ENCODE measurements at places on chromosomes 7 and 10.

GRCh38 chr10:131857156-131858117 is 43.4 kb upstream of the PPP2R2D start:
- no peak for DNase-seq

- no peak for DNase-seq
Observed at GRCh38 chr10:115802911-115803310, 470.1 kb downstream of the GFRA1 start.

DNA sequence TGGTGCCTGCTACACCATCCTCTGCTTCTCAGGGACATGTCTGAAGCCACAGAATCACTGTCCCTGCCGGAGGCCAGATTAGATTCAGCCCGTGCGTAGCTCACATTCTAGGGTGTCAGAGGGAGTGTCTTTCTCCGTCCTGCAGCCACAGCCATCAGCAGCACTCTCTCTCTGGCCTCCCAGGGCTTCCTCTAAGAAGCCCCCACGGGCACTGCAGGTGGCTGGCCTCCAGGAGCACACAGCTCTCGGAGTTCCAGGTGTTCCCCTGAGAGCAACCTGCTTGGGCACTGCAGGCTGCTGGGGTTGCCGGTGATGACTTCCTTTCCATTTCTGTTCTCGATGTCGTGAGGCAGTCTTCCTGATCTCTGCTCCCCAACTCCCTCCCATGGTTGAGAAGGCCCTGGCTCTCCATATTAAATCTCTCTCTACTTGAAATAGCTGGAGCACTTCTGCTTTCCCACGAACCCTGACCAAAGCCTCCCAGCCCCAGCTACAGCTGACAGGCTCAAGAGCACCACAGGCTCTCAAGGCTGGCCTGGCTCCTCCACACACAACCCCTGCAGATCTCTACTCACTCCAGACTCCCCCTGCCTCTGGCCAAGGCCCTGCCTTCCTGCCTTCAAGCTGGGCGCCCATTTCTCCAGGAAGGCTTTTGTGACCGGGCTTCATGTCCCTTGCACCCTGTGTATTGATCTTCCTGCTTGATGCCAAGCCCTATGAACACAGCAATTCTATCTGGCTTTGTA is 49.0 kb upstream of the TMEM72 start:
- no peak for DNase-seq

DNA sequence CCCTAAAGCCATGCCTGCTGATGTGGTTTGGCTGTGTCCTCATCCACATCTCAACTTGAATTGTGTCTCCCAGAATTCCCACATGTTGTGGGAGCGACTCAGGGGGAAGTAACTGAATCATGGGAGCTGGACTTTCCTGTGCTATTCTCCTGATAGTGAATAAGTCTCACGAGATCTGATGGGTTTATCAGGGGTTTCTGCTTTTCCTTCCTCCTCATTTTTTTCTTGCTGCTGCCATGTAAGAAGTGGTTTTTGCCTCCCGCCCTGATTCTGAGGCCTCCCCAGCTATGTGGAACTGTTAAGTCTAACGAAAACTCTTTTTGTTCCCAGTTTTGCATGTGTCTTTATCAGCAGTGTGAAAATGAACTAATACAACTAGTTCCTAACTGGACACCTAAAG is 11.8 kb downstream of the MACROH2A2 start:
- no peak for DNase-seq

DNA sequence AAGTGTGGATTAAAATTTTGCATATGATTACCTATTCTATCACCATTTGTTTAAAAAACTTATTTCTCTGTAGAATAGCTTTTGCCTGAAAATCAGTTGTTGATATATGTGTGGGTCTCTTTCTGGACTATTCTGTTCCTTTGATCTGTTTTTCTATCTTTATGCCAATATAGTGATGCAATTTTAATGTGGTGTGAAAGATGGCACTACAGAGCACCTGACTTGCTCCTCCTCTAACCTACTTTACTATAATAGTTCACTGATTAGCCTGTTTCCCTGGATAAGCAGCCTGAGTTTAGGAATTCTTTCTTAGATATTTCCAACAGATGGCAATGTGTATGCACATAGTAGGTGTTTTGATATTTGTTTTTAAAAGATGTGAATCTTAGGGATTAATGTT is 294.5 kb downstream of the AUTS2 start:
- DNase-seq, result no peak

GRCh38 chr7:100166970-100167911 is 1.2 kb downstream of the GAL3ST4 start:
- no peak for DNase-seq

DNA sequence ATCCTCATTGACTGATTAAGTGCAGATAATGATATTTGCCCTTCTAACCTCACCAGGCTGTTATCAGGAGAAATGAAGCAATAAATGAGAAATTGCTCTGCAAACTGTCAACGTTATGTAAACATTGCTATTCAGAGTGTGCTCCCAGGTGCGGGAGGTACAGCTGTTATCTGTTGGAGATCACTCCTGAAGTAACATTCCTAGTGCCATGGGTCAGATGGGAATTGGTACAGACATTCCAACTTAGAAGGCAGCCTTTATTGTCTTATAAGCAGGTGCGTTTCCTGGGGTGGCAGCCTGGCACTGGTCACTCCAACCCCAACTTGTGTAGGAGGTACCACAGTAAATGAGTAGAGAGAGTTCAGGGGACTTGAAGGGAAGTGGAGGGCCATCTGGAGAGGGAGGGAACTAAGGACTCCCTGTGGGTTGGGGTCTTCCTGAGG is 36.8 kb downstream of the HK1 start:
- no peak for DNase-seq

GRCh38 chr10:86400705-86401587 is 34.4 kb upstream of the GRID1 start:
- DNase-seq, result peak; percentile 80

- DNase-seq, result no peak
Observed at GRCh38 chr10:29948881-29949355, 110.5 kb downstream of the JCAD start.

GRCh38 chr7:20220921-20221547 is 3.9 kb upstream of the MACC1 start:
- no peak for DNase-seq

DNA sequence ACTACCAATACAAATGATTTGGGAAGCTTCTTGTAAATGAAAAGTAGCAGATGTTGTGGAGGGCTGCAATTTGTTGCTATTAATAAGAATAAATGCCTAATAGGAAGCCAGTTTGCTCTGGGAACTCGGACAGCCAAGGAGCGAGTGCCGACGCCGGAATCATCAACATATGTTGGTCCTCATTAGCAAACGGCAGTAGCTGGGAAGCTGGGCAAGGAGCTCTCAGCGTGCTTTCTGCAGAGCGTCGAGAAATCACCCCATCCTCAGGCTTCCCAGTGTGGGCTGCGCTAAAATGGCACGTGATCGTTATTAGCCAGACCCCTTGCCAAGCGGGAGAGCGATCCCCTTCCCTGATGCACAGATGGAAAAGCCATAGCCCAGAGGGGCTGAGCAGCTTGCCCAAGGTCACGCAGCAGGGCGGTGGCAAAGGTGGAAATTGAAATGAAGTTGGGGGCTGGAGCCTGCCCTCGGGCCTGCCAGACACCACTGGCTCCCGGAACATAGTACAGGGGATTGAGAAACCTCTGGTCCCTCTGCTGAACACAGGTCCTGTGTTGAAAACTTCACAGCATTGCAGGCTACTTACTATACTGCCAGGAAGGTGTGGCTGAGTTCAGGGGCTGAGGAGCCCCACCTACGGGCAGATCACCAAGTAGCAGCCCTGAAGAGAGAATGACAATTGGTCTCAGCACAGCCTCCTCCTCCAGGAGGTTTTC is 326.9 kb downstream of the PLXNA4 start:
- no peak for DNase-seq

DNA sequence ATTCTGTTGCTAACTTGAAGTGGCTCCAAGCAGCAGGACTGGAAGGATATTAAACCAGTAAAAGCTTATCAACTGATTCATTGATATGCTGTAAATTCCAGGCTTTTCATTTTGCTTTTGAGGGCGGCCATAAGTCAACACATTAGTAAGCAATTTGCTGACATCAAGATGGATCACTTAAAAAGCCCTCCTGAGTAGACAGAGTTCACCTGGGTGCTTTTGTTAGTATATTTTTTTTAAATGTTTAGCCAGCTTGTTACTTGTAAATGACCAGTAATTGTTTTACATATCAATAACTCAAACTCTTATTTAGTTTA is 26.5 kb downstream of the RNF32 start:
- DNase-seq, result no peak

DNA sequence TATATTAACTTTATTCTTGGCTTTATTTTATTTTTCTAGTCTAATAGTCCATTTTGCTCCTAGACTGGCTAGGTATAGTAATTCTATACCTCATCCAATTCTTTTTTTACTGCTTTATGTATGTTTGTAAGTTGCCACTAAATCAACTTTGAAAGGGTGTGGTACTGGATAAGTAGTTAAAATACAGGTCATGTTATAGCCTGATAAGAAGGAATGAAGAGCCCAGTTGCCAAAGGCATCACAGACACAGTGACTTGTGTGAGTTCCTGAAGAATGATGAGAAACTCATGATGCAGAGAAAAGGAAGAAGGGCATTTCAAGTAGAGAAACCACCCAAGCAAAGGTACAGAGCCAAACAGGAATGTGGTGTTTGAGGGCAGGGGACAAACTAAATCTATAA is 27.3 kb downstream of the NAPEPLD start:
- no peak for DNase-seq

- no peak for DNase-seq
Observed at GRCh38 chr10:393787-394438, 258.7 kb downstream of the ZMYND11 start.

- no peak for DNase-seq
Observed at GRCh38 chr7:46109437-46109836, 188.4 kb upstream of the IGFBP3 start.

GRCh38 chr10:89171996-89172395 is 35.1 kb downstream of the CH25H start:
- DNase-seq, result no peak

DNA sequence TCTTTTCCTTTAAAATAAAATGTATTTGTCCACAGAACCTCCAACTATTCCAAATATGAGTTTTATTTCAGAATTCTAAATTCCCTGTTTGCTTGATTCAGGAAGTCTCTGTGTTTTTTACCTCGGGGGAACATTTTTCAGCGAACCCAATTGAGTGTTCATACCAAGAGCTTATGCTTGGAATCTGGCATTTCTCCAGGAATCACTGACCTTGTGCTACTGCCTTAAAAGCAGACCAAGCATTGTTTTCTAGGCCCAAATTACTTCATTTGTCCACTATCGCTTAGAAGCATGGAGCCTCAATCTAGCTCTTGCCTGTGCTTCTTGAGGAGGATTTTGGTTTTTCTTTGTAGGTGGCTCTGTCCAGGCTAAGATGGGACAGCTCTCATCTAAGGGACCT is 59.4 kb downstream of the EBLN1 start:
- DNase-seq, result no peak

DNA sequence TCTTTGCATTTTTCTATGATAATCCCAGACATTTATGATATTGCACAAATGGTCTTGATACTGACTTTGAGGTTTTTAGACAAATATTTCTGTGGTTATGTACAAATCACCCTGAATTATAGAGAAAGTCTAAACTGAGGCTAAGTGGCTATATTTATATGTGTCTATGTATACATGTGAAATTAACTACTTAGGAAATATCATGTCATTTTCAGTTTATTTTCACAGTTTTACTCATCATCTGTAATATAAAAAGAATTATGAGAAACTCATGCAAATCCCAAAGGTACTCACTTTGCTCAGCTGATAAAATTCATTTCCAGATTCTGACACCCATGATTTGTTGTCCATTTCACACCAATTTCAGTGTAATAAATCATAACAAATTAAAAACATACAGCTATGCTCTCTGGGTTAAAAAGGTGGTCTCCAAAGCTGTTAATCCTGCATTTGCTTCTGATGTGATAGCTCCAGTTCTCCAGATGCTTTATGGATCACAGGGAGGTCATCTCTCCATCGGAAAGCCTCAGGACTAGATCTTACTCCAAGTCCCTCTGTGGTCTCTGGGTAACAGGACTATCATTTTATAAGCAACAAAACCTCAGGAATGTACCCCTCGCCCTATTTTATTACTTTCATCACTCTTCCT is 673.9 kb downstream of the PARD3 start:
- no peak for DNase-seq

GRCh38 chr10:65041307-65041706 is 1520.1 kb downstream of the REEP3 start:
- DNase-seq, result no peak

DNA sequence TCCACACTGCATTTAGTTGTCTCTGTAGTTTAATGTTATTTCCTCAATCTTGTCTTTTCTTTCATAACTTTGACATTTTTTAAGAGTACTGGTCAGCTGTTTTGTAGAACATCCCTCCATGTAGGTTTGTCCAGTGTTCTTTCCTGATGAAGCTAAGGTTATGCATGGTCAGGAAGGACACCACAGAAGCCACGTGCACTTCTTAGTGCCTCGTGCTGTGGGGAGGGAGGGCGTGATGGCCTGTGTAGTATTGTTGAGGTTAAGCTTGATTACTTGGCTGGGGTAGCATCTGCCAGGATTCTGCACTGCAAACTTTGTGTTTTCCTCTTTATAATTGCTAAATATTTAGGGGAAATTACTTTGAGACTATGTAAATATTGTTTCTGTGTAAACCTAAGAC is 48.3 kb downstream of the MCMBP start:
- DNase-seq, result no peak

DNA sequence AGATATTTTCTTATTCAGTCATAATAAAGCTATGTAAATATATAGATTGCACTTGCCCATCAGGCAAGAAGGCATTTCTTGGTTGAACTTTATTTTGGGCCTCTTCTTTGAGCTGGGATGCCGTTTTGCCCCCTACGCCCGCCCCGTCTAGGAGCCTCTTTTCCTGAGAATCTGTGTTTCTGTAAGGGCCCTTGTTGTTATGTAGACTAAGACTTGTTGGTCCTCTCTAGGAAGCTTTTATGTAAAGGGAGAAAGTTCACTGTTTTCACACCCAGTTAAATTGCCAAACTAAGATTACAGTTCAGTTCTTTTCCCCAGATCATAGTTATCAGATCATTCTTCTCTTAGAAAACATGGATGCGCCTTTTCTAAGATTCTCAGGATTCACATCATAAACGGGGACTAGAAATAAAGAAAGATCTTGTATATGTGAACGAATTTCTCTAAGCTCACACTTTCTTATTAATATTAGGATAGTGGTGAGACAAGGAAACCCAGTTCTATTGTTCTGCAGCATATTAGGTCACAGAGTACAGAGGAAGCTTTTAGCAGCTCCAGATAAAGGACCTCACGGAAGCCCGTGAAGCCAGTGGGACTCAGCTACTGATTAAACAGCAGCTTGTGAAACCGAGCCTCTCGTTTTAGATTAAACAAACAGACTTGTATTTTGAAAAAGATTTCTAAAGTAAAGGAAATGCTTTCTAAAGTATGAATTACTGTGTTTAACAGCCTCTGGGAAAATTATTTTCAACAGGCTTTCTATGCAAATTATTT is 3.8 kb downstream of the LMTK2 start:
- no peak for DNase-seq

DNA sequence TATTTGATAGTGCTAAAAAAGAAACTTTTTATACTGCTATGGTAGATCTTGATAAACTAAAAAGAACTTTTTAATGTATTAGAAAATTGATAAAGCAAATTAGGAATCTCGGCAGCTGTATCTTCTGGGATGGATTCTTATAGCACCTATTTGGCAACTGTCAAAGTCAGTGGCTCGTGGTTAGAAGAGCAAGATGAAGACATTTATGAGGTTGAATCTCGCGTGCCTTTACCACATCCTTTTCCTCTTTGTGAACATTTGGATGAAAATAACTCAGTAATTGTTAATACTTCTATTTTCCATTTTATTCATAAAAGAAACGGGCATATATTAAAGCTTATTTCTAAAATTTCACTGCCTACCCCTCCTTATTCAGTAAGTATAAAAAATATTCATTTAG is 76.2 kb downstream of the CYP51A1 start:
- DNase-seq, result no peak

Measured in stimulated activated CD4-positive, alpha-beta T cell treated with anti-CD3 and anti-CD28 coated beads, Interleukin-2, amount 100 ng/mL, for 4 hours (primary cell).